ENCODE measurements at places on chromosomes 2 and 18. TPM values are rescaled to one million over a fixed set of nuclear protein-coding genes. Genes with fewer than 3 reads are reported as not detected.

The PECR gene
- polyA plus RNA-seq: 7.4 TPM

The DYSF gene
- 16.1 TPM for polyA plus RNA-seq

The MERTK gene
- 4.1 TPM for polyA plus RNA-seq

The AMER3 gene
- polyA plus RNA-seq: not detected

The ANKRD23 gene
- polyA plus RNA-seq: not detected

The B4GALT6 gene
- polyA plus RNA-seq: 0.28 TPM

The MARCHF4 gene
- polyA plus RNA-seq: not detected

The CPLX4 gene
- polyA plus RNA-seq: not detected

The KATNAL2 gene
- polyA plus RNA-seq: 0.36 TPM

DNA sequence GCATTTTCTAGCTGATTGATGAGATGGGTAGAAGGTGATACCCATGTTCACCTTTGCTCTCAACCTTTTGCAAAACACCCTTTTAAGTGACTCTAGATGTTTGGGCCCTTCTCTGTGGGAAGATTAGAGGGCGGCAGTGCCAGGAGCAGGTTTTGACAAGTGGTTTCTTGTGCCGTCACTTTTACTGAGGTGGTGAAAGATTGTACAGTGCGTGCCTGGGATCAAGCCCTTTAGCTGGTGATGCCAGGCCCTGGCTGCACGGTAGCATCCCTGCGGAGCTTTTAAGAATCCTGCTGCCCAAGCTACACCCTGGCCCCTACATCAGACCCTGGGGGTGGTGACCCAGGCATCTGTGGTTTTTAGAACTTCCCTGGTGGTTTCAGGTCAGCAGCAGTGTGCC is 29.1 kb downstream of the MTCL1 start:
- DNase-seq: no peak

GRCh38 chr2:27855476-27855875 is 34.7 kb downstream of the RBKS start:
- DNase-seq: no peak

DNA sequence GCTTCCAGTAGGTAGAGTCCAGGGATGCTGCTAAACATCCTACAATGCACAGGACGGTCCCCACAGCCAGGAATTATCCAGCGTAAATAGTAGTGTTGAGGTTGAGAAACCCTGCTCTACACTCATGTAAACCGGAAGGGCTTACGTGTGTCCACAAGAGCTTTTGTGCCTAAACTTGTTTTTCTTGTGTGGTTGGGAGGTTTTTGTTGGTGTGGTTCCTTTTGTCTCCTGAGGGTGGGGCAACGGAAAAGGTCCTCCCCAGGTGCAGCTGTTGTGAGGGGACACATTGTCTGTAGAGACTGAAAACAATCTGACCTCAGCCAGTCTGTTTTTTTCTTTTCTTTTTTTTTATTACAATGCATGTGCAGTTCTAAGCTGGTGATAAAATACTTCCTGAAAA is 72.7 kb upstream of the MGAT5 start:
- no peak for DNase-seq

DNA sequence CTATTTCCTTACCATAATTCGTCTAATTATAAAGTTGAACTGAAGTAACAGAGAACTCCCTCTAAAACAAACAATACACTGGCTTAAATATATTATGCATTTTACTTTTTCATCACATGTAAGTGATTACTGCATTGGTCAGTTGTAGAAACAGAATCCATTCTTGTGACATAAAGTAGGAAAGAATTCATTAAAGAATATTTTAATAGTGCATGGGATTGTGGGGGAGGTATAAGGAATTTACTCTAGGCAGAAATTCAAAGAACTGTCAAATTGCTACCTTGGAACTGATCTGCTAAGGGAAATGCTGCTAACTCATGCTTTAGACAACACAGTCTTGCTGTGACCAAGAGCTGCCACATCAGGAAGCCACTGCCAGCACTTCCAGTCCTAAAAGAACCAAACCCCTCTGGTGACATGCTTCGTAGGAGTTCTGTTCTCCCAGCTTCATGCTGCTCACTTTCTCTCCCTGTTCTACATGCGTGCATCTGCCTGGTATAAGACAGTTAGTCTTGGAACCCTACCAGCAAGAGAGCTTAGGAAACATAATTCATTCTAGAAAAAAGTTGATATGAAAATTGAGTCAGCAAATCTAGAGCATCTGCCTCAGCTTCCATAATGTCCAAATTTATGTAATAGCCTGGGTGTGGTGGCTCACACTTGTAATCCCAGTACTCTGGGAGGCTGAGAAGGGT is 1137.6 kb upstream of the NXPH2 start:
- DNase-seq: no peak

DNA sequence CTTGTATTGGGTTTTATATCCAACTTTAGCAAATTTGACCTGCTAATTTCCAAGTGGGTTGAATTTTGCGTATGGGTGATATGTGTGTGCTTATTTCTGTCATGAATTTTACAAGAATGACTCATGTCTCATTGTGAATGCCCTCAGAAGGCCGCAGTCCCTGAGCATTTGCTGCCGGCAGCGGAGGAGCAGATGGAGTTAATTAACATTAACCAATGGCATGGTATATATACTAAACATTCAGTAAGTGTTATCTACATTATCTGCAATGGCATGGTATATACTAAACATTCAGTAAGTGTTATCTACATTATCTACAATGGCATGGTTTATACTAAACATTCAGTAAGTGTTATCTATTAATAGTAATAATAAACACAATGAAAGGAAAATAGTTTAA is 90.1 kb downstream of the DOK6 start:
- no peak for DNase-seq

GRCh38 chr2:229445501-229446211 is 174.6 kb upstream of the PID1 start:
- DNase-seq: no peak

GRCh38 chr18:75923169-75923568 is 495.7 kb upstream of the SMIM21 start:
- DNase-seq: no peak

- DNase-seq: no peak
Measured at GRCh38 chr2:10324095-10324832, 21.6 kb downstream of the HPCAL1 start.

GRCh38 chr2:46500801-46501200 is 21.4 kb downstream of the TMEM247 start:
- DNase-seq: no peak

DNA sequence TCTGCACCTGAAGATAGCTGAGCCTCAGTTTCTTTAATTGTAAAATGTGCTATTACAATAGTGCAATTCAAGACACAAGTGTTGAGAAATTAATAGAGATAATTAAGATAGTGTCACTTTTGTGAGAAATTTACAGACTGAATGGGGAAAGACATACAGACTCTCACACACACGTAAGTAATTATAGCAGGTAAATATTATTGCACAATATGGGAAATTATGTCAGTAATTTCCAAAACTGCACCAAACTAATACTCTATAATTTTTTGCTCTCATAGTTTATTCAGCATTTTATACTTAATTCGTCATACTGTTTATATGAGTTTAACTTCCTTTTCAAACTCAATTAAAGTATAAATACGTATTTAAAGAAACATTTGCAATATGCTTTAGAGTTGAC is 124.9 kb upstream of the GYPC start:
- DNase-seq: no peak

DNA sequence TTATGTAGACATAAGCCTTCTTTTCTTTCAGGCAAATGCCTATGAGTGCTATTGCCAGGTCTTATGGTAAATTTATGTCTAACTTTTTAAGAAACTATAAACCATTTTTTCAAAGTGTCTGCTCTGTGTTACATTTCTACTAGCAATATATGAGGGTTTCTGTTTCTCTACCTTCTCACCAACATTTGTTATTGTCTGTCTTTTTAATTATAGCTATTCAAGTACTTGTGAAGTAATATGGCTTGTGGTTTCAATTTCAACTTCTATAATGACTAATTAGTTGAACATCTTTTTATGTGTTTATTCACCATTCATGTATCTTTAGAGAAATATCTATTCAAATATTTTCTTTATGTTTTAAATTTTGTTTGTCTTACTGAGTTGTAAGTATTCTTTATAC is 213.1 kb upstream of the MC4R start:
- DNase-seq: no peak

GRCh38 chr2:134122610-134123009 is 131.3 kb upstream of the MGAT5 start:
- DNase-seq: no peak

- no peak for DNase-seq
Measured at GRCh38 chr2:108367014-108367413, 10.7 kb upstream of the SULT1C4 start.

- peak; percentile 82 for DNase-seq
Measured at GRCh38 chr2:74553892-74554819, at the start of the genes DOK1 and LOXL3. TSS of gene DOK1 (plus strand) at chr2:74554720. CDS start at chr2:74554755, 35 bp downstream. TSS of gene LOXL3 (minus strand) at chr2:74553942. CDS start at chr2:74552634, 1,308 bp downstream.

GRCh38 chr2:167249197-167249596 is 360.9 kb downstream of the XIRP2 start:
- DNase-seq: no peak

DNA sequence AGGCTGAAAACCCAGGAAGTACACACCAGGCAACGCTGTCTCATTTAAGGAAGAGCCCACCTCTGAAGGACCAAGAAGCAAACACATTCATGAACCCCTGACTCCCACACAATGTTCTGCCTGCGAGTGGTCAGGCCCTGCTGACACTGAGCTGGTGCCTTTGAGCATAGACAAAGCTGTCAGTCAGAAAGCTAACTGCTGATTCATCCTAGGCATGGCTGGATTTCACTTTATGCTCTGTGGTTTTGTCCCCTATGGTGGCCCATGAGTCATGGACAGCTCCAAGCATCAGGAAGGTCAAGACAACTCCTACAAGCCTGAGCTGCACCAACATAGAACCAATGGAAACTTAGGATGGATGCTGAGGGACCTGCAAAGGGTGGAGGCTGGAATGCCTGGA is 78.9 kb downstream of the UXS1 start:
- peak; percentile 68 for DNase-seq

- no peak for DNase-seq
Measured at GRCh38 chr2:206452750-206453149, 9.4 kb downstream of the ADAM23 start.

Measured in CD14-positive monocyte (primary cell).